ENCODE measurements at places on chromosomes 3 and 15.

DNA sequence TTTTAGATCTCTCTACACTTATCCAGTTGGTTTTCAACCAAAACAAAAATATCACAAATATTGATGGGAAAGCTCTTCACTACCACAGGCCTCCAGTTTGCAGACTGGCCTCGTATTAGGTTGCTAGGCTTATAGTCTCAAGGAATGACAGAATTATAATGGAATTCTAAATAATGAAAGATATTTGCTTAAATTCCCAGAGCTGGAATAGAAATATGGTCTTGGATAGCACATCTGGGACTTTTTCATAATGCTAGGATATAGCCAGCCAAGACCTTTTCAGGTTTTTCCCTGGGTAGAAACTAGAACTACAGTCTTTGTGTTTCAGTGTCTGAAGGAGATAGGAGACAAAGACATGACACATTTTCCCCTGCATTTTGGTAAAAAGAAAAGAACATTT lies 121.9 kb upstream of the STAC start:
- no peak for DNase-seq

DNA sequence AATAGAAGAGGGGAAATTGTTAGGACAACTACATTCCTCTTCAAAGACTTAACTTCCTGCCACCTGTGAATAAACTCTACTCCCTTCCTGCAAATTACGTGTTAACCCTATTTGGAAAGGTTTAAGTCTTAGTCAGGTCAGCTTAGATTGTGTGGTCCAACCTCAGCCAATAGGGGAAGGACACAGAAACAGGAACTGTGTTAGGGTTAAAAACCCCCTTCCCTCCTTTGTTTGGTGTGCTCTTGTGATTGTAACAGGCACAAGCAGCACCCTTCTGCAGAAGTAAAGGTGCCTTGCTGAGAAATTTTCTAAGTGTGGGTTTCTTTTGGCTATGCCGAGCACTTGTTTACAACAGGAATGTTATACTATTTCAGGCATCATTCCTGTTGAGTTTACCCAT lies 45.0 kb upstream of the FSTL1 start:
- no peak for DNase-seq

DNA sequence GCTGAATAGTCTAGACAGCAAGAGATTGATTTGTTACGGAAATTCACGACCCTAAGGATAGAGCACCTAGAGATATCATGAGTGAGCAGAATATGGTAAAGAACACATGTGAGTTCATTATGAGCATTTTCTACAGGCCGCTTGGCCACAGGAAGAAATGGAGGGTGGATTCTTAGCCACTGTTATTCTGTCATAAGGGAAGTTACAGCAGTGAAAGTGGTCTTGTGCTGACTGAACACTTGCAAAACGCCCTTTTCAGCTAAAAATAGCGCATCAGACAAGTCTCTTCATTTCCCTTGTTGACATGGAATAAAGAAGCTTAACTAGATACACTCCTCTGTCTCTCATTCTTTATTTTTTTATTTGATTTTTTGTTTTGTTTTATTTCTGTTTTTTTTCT lies 19.8 kb downstream of the DGKG start:
- DNase-seq: peak; percentile 61

DNA sequence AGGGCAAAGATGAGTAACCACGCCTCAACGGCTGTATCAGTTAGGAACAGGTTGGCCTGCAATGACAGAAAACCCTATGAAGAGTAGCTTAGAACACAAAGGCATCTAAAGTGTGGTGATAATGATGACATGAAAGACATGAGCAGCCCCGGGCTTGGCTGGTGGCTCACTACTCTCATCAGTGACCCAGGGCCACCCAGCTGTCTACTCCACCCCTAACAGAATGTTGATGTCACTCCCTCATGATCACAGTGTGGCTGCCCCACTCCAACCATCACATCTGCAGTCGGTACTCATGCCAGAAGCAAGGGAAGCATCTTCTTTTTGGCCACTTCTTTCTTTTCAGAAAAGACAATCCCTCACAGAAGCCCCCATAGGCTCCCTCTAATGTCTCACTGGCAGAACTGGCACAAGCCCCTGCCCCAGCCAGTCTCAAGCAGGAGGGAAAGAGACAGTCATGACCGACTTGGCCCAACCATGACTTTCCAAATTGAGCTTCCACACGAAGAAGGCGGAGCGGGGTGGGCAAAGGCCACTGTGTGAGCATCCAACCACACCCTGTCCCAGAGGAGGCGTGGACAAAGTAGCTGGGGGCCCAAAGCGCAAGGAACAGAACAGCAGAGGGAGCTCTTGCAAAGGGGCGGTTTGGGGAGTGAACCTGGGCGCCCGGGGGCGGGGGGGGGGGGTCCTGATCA lies 72.0 kb upstream of the IQSEC1 start:
- DNase-seq: peak; percentile 23

DNA sequence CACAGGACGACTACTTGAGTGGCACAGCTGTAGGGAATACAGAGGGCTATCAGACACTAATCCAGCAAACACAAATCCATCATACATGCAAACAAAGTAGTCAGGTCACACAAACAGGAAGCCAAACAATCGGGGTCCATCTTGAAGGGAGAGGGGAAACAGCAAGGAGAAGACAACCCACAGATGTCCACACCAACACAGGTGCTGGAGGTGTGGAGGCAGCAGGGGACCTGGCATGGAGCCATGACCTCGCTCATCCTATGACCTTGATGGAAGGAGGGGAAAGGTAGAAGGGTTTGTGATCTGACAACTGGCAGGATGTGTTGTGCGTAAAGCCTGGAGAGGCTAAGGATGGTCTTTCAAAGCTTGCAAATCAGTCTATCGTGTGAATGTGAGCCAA lies 39.9 kb upstream of the SKOR1 start:
- DNase-seq: no peak

GRCh38 chr3:184085389-184085852 lies 11.4 kb upstream of the HTR3E start:
- peak; percentile 58 for DNase-seq

DNA sequence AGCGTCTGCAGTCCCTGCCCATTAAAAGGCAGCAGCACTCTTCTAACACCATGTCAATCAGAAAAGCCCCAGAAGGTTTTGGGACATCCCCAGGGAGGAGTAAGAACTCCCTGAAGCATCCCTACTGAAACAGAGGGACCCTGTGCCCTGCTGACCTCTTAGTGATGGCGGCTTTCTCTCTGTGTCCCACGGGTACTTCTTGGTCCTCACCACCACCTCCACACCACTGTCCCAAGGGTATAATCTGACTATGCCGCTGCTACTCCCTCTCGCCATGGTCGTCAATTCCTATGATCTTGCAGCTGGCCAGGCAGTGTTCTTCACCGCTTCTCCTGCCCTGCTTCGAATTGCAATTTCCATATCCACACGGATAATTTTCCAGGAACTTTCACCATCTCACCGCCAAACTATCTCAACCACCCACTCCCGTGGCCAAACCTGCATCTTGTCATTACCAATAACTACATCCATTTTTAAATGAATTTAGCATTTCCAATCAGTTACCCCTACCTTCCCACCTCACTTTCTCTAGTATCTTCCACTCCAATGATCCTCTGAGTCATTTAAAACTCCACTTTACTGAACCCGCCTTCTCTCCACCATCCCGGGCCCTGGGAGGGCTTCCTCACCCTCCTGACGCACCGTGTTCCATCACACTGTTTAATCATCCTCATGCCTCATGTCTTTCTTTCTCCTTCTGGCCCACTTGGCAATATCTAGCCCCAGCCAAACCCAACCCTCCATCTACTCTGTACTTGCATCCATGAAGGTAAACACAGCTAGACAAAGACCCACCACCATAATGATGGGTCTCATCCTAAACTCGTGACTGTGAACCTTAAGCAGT lies 23.7 kb downstream of the PRR23E start:
- DNase-seq: no peak

DNA sequence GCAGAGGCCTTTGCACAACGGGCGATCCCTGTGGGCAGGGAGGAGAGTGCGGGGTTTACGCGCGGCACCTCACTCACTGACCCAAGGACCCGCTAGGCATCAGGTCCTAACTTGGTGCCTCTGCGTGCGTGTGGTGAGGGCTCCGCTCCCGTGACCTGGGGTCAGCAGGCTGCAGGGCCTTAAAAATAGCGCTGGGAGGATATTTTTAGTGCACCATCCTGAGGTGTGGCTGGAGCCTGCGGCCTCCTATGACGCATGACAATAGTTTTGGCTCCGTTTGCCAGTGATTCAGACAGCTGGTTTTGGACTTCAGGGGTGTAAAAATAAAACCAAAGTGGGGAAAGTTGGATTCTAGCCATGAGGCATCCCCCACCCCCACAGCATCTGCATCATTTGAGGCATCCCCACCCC lies 139.0 kb downstream of the FAM43A start:
- DNase-seq: no peak

- no peak for DNase-seq
These were observed 67.9 kb downstream of the APBA2 start for GRCh38 chr15:28953573-28954195.

DNA sequence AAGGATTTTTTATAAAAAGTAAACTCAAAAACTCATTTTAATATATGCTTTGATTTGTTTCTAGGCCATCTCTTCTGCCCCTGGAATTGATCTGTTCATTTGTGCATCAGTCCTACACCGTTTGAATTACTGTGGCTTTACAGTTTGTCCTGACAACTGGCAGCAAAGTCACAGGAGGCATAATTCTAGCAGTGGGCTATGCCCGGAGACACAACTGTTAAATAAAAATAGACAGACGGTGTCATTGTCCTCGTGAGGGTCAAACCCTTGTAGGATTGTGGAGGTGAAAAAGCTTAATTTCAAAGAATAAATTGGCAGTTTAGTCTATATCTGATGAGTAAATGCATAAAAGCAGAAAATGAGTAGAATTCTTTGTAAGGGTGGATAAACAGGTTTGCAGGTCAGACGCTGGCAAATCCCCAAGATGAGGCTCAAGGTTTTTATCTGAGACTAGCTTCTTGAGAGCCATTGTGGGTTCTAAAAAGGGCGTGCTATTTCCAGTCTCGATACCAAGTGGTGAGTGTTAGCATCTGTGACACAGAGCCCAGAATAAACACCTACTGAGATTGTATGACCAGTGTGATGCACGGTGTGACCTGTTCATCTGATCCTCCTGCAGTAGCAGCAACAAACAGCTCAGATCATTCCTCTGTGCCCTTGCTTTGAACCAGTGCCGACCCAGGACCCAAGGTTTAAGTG lies 51.5 kb upstream of the SLCO3A1 start:
- DNase-seq: no peak

GRCh38 chr3:139561255-139561817 lies 21.8 kb upstream of the RBP1 start:
- DNase-seq: no peak

GRCh38 chr3:150733936-150734794 lies 28.8 kb downstream of the SIAH2 start:
- no peak for DNase-seq

- peak; percentile 18 for DNase-seq
These were observed 51.8 kb upstream of the PLXND1 start for GRCh38 chr3:129658110-129658843.

GRCh38 chr3:197846491-197846890 lies 55.4 kb downstream of the LRCH3 start:
- no peak for DNase-seq

DNA sequence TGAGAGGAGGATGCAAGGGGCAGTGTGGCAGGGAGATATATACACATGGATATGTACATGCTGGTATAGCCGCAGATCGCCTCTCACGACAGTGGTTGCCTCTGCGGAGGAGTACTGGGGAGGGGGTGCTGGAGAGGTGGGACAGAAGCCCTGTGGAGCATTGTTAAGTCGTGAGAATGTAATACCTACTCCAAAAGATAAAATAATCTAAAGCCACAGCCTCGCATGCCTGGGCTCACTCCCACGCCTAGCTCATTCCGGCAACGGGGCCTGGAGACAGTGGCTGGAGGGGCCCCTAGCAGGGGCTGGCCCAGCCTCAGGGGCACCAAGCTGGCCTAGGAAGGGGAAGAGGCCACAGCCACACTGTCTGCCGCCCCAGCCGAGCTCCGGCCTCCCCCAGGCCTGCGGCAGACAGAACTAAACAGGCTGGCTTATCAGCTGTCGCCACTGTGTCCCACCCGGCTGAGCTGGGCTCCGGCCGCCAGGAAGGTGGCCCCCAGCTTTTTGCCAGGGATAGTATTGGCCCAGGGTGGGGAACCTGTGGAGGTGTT lies 65.1 kb upstream of the LCTL start:
- DNase-seq: peak; percentile 86

- peak; percentile 31 for DNase-seq
These were observed 19.8 kb upstream of the MTHFS start for GRCh38 chr15:79916502-79917132.

- no peak for DNase-seq
These were observed 44.5 kb downstream of the IL17RD start for GRCh38 chr3:57120451-57121174.

- DNase-seq: no peak
These were observed 9.5 kb downstream of the GASK1A start for GRCh38 chr3:42988566-42988965.

DNA sequence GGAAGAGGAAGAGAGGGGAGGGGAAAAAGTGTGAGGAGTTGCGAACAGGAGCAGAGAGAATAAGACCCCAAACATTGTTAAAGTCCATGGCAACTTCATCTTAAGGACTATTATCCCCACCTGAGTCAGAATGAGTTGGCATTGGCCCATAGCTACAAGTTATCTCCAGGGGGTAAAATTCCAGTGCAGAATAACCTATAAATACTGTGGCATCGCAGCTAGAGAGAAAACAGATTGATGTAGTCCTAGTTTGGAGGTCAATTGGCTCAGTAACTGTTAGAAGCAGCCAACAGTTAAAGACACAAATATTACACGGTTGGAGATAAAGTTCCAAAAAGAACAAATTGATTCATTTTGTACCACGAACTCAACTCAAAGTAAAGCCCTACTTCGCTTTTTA lies 313.9 kb upstream of the CCDC54 start:
- DNase-seq: no peak

DNA sequence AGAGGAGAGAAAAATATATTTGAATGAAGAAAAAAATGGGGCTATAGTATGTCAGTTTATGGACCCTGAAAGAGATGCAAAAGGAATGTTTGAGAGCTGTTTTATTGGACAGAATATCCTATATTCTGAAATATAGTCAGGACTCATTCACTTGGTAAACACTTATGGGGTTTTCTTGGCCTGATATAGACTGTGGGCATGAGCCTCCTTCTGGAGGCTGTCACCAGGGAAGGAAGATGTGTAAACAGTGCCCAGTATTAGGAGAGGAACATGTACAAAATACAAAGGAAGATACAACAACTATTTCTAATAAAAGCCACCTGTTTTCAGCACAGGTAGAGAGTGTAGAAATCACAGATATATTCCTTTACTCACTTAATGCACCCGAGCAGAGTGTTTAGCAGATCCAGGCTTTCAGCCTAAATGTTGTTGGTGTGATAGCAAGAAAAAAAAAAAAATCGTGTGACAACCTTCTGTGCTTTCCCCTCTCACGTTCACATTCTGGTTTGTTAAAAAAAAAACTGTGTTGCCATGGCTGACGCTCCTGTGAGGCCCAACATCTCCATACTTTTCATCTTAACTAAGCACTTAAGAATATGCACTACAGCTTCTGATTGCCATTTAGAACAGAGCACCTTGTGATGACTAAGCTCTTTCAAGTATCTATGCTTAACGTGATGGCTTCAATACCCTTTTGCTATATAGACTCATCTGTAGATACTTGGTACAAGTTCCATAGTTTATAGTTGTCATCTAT lies 134.1 kb downstream of the MBNL1 start:
- DNase-seq: peak; percentile 34

Measured in hematopoietic multipotent progenitor cell treated with erythropoietin and hydrocortisone succinate and interleukin-3 and kit ligand, for 6 days (in vitro differentiated cells).